Central memory CD4-positive, alpha-beta T cell (primary cell): ENCODE measurements at places on chromosomes 6 and 20.

DNA sequence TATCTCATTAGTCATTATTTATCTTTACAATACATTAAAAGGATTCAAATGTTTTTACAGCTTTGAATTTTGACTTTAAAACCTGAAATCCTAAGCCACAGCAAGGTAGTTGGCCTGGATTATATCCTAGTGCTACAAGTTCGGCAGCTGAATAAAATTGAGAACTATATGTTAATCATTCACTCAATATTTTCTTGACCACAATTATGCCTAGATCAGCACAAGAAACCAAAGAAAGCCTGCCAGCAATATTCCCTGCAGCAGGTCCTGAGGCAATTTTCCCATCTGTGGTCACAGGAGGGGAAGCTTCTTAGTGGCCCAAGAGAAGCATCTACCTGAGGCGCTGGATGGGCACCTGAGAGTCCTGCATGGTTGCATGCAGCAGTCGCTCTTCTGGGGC, 183.5 kb downstream of the GMDS start:
- no peak for DNase-seq

GRCh38 chr6:111978532-111979149, 75.3 kb upstream of the CCN6 start:
- DNase-seq = no peak

GRCh38 chr6:72696055-72696454, 74.2 kb downstream of the KCNQ5 start:
- no peak for DNase-seq

DNA sequence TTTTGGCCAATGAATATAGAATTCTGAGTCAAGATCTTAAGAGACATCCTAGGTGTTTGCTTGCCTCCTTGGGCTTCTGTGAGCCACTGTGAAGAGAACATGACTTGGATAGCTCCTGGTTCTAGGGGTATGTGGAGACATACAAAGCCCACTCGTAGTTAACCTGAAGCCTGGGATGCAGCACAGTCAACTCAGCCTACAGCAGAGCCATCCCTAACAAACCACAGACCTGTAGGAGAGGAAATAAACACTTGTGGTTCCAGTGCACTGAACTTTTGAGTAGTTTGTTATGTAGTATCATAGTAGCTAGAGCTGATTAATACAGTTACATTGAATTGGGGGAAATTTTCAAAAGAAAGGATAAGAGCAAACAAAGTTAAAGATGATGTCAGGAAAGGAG, 474.4 kb upstream of the HSF2 start:
- DNase-seq = no peak

DNA sequence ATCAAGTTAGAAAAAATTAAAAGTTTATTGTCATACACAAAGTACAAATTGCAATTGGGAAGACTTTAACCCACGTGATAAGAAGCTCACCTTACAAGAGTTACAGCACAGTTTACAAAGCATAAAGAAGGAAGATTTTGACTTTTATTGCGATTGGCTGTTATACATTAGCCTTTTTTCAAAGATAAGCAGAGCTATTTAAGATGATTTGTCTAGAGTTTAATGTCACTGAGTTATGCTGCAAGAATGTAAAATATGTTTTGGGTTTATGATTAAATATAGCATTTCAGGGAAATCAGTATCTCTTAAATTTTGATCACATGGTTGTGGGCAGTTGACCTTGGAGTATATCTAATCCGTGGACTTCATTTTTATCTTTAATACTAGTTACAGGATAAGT, 664.2 kb upstream of the PTCHD4 start:
- no peak for DNase-seq

- no peak for DNase-seq
Measured at GRCh38 chr6:167648501-167649278, 178.0 kb upstream of the AFDN start.

GRCh38 chr6:12039540-12040459, 27.7 kb downstream of the HIVEP1 start:
- no peak for DNase-seq

GRCh38 chr6:78599526-78599925, 267.8 kb upstream of the IRAK1BP1 start:
- DNase-seq = no peak

- DNase-seq = no peak
Measured at GRCh38 chr20:9886227-9886626, 47.4 kb upstream of the PAK5 start.

DNA sequence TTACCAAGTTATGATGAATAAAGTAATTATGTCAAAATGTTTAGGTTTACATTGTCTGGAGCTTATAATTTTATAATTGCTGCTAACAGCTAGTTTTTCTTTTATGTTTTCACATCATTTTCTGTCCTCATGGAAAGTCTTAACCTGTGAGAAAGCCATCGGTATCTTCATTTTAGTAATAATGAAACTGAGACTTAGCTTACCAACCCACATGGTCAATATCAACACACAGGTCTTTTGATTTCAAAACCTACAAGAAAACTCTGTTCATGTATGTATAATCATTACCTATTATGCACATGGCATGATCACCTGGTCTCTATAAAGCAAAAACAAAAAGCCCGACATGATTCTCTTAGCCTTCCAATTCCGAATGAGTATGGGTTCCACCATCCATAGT, 61.9 kb downstream of the KCNQ5 start:
- DNase-seq = no peak

DNA sequence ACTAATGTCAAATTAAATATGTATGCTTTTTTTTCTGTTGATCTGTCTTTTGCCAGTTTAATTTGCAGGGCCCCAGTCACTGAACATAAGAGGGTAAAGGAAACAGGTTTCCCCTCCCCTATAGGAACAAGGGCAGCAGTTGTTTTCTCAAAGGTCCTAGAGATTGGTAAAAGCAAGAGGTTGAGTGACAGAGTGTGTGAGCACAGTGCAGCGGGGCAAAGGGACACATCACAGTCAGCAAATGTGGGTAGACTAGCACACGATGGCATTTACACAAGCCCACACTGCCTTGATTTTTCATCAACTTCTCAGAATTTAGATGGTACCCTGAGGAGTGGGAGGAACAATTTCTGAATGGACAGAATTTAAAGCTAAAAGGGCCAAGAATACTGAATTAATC, 138.7 kb upstream of the MYLIP start:
- DNase-seq = no peak

DNA sequence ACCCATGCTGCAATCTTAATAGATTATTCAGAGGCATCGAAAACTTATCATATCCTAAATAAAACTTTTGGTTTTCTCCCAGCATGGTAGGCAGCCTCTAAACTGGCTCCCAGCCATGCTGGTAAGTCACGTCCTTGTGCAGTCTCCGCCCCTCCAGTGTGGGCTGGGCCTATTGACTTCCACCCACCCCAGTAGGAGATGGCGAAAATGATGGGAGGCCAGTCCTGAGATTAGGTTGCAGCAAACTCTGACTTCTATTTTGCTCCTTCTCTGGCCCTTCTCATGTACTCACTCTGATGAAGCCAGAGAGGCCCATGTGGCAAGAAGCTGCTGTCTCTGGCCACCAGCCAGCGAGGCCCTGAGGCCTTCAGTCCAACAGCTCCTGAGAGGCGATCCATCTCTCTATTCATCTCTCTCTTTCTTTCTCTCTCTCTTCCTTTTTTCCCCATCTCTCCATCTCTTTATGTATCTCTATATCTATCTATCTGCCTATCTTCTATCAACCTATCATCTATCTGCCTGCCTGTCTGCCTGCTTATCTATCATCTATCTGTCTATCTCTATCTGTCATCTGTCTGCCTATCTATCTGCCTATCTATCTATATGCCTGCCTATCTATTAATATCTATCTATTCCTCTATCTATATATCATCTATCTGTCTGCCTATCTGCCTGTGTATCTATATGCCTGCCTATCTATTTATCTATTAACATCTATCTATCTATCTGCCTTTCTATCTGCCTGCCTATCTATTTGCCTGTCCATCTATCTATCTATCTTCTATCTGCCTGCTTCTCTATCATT, 52.7 kb upstream of the STX16 start:
- no peak for DNase-seq

GRCh38 chr6:99446076-99446475, 21.0 kb upstream of the PNISR start:
- no peak for DNase-seq
